Thoracic aorta (tissue), 2 donors: ENCODE measurements at places on chromosomes 5 and 9. TPM values are rescaled to one million over a fixed set of nuclear protein-coding genes. Genes with fewer than 3 reads are reported as not detected.

DNA sequence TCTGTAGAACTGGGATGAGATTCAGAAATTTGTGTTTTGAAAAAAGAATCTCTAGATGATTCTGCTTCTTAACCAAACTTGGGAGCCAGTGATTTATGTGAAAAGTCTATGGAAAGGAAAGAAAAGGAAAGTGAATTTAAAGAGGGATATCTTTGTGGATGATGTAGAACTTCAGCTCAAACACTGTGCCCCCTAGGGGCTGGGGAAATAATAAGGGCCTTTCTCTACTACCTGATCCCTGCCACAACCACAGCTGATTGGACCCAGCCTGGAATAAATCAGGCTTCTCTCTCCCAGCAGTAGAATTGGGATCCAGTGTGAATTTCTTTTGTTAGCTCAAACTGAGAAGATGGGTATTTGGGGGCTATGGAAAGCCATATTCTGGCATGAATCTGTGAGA lies 155.0 kb downstream of the PRELID2 start:
- DNase-seq, result no peak

- no peak for DNase-seq
Measured at GRCh38 chr5:167177736-167178135, 1113.7 kb upstream of the WWC1 start.

DNA sequence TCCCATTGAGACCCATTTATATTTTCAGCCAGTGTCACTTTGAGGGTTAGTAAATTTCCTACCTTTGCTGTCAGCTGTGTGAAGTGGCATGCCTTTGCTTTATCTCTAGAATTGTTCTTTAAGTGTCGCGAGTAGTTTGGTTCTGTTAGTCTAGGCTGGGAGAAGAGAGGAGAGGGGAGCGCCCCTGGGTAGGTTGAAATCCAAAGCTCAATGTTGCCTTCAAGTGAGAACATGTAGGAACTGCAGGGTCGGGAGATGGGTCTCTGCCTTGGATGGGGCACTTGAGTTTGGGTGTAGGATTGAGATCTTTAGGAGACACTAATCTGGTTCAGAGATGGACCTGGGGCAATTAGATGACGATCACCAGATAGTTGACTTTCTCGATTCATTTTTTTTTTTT lies 46.3 kb downstream of the STC2 start:
- no peak for DNase-seq

- DNase-seq, result no peak
Measured at GRCh38 chr5:107919969-107920368, 249.2 kb upstream of the EFNA5 start.

- DNase-seq, result no peak
Measured at GRCh38 chr9:5269249-5269715, 35.2 kb downstream of the RLN2 start.

DNA sequence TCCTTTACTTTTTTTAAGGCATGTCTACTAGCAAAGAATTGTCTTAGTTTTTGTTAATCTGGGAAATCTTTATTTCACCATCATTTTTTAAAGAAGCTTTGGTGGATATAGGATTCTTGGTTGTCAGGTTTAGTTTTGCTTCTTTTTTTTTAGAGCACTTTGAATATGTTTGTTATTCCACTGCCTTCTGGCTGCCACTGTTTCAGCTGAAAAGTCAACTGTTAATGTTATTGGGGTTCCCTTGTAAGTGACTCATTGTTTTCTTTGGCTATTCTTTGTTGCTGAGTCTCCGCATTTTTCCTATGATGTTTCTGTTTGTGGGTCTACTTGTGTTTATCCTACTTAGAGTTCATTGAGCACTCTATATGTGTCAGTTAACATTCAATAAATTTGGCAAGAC lies 44.4 kb downstream of the PHAX start:
- DNase-seq, result no peak

DNA sequence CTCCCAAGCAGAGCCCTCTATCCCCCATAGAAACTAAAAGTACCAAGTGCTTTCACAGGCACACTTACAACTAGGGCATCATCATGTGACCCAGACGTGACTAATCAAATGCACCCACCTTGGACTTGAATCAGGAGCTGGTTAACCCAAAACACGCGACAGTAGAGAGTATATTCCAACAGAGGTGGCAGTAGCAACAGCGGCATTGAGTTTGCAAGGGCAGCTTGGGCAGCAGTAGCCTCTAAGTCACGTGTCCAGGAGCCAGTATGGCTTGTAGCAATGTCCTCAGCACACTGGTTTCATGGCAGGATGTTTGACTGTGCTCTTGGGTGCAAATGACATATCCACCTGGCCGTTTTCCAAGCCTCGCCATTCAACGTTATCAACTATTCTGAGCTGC lies 73.4 kb upstream of the DNAH5 start:
- DNase-seq, result no peak

GRCh38 chr5:42878550-42878949 lies 66.9 kb upstream of the SELENOP start:
- no peak for DNase-seq

- DNase-seq, result no peak
Measured at GRCh38 chr9:29078063-29078666, 1504.9 kb upstream of the C9orf72 start.

GRCh38 chr9:8926461-8926860 lies 1126.9 kb upstream of the DMAC1 start:
- no peak for DNase-seq

DNA sequence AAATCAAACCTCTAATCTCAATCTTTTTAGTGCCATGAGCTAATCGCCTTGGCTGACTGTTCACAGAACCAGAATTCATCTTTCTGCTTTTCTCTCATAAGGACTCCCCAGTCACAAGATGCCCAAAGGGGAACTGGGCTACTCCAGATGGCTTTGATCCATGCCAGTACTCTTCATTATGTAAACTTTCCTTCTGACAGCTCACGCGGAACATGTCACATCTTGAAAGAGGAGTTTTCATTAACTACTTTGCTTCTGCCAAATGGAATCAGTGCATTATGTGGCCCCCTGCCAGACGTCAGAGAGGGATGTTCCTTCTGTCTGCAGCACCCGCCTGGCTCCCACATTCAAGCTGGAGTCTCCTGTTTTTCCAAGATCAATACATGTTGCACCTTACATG lies 142.1 kb upstream of the NMUR2 start:
- DNase-seq, result no peak

GRCh38 chr5:3827624-3828023 lies 232.0 kb downstream of the IRX1 start:
- DNase-seq, result no peak

DNA sequence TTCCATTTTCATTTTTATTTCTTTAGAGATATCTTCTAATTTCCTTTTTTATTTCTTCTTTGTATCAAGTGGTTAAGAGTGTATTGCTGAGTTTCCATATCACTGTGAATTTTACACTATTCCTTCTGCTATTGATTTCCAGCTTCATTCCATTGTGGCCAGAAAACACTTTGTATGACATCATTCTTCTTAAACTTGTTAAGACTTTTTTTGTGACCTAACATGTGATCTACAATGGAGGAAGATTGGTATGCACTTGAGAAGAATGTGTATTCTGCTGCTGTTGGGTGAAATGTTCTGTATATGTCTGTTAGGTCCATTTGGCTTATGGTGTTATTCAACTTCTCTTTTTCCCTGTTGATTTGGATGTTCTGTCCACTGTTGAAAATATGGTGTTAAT lies 274.2 kb upstream of the PUM3 start:
- no peak for DNase-seq

DNA sequence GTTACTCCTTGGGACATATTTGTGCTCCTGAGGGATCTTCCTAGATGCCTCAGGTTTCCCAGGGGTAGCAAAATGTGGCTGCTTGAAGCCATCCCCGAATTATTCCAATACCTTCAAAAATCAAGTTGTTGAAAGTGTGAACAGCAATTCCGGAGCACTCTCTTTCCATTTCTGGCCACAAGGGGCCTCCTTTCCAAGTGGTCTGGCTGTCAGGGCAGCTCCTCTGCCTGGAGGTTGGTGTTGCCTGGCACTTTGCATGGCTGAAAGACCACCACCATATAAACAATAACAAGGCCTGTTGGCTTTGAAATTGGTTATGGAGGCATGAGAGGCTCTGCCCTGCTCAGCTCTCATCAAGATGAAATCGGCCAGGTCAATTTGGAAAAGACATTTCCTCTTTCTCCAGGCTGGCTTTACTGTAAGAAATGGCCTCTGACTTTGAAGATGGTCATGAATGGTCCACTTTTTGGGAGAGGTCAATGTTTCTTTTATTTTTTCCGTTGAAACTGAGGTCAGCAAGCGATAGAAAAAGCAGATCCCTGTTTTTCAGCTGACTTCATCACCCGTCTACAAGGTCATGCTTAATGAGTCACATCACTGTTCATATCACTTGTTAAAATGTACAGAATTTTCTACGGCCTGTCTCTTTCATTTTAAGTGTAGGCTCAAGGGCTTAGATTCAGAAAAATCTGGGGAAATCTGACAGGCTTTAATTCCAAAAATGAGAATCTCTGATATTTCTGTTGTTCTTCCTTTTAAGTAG lies 481.1 kb upstream of the ZNF608 start:
- DNase-seq, result no peak

DNA sequence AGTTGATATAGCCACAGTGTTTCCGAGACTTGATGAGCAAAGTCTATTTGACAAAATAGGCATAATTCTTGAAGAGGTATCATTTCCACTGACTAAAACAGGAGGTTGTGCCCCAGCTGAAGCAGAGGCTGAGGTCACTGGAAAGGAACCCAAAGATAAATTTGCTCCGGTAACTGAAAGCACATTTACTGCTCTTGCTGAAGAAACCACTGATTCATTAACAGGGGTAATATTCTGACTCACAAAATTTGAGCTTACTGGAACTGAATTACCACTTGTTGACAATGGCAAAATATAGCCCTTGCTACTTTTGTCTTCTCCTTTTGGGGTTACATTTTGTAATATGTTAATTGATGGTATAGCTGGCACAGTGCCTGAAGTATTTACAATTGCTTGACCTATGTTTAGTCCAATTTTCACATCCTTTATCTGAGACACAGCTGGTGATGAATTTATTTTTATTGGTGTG lies 30.2 kb downstream of the MLANA start:
- DNase-seq, result no peak

Gene PHYKPL
- 78.3 TPM for total RNA-seq

Gene SPATA31A1
- total RNA-seq, result not detected

Gene PCDHA10
- total RNA-seq, result 0.41 TPM

Gene ARL14EPL
- total RNA-seq, result 1.7 TPM

Gene C9
- total RNA-seq, result not detected
